ENCODE measurements at places on chromosomes 6 and 20.

DNA sequence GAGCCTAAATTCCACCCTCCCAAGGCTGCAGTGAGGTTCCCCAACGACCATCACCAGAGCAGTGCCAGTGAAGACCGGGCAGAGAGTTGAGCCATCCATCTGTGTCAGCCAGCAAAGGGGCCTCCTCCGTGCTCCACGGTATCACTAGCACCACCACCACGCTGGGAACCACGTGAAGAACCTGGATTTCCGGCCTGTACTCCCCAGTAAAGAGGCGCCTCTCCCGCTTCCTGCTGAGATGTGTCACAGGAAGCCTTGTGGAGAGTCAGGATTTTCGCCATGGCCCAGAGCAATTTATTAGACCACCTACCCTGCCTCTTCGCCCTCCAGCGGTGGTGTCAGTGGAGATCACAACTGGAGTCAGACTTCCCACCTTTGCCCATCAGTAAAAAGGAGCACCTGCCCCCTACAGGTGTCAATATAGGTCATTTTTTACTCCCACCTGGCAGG is 28.8 kb downstream of the CPXM1 start:
- DNase-seq, result no peak

DNA sequence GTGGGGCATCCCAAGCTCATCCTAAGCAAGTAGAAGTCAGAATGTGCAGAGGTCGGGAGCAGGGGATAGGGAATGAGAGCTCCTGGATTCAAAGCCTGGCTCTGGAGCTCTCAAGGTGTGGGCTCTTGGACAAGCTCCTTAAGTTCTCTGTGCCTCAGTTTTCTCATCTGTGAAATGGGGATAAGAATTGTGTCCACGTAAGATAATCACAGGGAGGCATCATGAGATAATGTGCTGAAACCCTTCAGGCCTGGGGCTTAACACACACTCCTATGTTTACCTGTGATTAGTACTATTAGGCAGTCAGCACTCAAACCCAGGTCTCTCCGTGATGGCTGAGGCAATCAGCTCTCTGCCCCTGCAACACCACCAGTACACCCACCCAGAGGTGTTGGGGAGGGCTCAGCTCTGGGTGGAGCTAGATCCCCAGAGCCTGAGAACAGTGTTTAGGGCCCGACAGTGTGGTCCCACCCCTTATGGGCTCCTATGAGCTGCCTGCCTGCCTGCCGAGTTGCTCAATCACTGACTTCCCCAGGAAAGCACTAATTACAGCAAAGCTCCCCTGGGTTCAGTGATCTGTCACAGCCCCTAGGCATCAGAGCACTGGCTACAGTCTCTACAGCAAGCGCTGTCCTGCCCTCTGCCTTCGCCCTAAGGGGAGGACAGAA is 6.3 kb upstream of the SIRPA start:
- no peak for DNase-seq

- DNase-seq, result no peak
These were observed 38.0 kb downstream of the EZR start for GRCh38 chr6:158780988-158781691.

- no peak for DNase-seq
These were observed 78.1 kb upstream of the AHI1 start for GRCh38 chr6:135575629-135576028.

GRCh38 chr20:17381724-17382123 is 149.5 kb downstream of the BFSP1 start:
- DNase-seq, result no peak

DNA sequence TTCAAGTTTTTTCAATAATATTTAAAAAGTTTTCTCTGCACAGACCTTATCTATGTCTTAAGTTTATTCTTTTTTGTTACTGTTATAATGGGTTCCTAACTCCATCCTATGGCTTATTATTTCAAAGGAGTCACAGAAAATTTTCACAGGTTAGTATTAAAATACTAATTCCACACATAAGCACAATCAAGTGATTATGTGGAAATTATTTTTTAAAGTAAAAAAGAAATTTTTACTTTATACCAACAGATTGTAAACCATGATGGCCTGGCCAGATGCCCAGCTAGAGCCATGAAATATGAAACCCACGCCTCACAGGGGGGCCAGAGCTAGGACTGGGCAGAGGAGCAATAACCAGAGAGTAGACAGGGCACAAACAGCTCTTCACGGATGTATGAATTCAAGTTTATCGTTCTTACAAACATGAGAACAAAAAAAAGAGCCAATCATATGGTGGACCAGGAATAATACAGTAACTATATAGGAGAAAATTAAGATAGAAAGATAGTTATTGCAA is 34.0 kb downstream of the NUDT3 start:
- DNase-seq, result no peak

DNA sequence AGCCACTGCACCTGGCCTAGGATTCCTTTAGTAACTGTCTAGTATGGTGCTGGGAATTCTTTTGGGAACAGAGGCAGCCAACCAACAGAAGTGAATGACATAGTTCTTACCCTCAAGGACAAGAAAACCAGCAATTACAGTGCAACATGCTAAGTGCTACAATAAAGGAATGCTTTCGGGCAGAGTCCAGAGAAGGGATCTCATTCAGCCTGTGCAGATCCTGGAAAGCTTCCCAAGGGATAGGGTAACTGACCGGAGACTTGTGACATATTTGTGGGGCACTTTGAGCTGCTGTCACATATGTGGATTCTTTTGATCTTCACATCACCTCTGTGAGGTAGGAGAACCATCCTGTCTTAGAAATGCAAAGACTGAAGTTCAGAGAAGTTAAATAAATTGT is 46.8 kb downstream of the C6orf15 start:
- DNase-seq, result no peak

DNA sequence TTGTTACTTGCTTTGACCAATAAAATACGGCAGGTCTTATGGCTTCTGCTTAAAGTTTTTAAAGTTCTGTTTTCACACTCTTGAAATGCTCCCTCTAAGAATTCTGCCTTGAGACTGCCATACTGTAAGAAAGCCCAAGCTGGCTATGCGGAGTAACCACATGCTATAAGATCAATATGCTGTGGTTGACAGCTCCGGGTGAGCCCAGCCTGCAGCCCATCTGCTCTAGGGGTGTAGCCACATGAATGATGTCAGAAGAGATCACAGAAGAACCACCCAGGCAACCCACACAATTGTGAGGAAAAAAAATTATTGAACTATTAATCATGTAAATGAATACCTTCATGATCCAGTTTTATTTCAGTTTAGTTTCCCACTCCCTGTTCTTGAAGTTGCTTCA is 26.1 kb upstream of the SH3BGRL2 start:
- DNase-seq, result no peak

DNA sequence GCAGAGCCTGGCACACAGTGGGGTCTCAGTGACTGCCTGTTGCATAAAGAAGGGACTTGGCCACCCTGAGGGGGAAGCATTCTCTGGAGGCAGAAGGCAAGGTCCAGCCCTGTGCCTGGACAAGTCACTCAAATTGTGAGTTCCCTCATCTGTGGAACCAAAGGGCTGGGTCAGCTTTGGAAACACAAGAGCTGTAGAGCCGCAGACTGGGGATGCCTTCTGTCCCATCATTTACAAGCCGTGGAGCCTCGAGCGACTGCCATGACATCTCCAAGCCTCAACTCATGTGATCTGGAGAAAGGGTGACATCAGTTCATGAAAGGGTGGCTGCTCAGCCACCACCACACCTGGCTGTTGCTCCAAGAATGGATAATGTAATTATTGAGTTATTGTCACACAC is 20.4 kb upstream of the SIRPD start:
- DNase-seq, result no peak

DNA sequence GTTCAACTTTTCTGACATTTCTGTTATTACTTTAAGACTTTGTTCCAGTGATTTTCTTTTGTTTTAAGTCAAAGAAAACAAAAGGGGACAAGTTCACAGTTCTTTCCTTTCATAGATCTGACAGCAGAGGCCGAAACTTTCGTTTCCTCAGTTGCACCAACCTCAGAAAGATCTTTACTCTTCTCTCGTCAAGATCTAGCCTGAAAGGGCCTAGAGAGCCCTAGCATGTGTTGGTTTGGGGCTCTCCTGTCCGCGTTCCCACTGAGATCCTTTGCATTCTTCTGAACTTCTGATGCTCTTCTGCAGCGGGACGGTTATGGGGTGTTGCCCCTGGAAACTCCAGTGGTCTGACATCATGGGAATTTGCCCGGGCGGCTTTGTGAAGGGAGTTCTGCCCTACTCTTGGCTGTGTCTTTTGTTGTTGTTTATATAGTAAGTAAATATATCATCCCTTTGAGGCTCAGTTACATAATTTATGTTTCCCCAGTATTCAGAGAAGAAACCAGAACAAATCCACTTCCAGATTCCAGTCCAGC is 129.1 kb downstream of the SASH1 start:
- no peak for DNase-seq

All from stimulated activated CD4-positive, alpha-beta T cell treated with anti-CD3 and anti-CD28 coated beads, Interleukin-15, amount 100 ng/mL, for 24 hours (primary cell).